NCI-H1092 (cell line): ENCODE measurements at places on chromosomes 16 and 17.

DNA sequence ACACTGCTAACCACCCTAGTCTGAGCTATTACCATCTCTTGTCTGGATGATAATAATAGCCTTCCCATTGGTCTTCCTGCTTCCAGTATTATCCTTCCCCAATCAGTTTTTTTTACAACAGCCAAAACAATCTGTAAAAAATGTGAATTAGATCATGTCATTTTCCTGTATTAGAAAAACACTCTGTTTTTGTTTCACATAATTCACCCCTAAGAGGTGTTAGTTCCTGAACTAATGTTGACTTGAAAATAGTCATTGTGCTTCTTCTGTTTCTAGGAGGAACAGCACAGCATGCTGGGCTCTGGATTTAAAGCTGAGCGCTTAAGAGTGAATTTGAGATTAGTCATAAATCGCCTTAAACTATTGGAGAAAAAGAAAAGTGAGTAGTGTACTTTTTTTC is 20.0 kb downstream of the IST1 start:
- DNase-seq = no peak

- DNase-seq = no peak
Measured at GRCh38 chr17:34624767-34625383, 45.5 kb downstream of the TMEM132E start.

GRCh38 chr17:80957461-80957941 is 34.1 kb upstream of the CHMP6 start:
- no peak for DNase-seq

DNA sequence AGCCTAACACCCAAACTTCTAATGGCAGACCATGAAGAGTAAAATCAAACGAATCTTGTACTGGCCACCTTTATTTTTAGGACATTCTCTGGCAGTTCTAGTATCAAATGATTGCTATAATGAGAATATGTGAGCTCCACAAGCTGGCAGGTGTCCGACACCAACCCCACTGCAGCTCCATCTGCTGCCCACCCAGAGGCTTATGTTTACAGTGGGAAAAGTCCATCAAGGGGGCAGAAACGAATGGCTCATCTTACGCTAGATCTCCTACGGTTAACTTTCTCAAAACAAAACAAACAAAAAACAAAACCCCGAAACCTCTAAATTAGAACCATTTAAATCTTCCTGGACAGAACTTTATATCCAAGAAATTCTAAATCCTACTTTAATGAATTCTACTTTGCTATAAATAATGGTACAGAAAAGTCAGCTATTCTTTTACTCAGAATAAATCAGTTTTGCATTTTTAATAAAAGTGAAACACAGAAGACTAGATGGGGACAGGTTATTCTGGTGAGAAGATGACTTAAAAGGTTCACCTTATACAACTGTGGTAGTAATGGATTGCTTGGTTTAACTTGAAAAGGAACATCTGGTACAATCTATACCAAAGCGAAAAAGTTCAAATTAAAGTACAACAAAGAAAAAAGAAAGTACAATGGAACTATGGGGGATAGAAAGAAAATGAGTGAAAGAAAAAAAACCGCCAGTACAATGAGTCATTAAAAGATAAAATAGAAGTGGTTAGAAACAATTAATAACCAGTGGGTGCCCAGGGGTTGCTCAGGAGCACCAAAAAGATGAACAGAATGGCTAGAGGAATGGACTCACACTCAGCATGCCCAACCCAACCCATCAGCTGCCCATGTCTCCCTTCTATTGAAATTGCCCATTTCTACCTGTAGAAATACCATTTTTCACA is 40.2 kb downstream of the GRB2 start:
- DNase-seq = no peak

DNA sequence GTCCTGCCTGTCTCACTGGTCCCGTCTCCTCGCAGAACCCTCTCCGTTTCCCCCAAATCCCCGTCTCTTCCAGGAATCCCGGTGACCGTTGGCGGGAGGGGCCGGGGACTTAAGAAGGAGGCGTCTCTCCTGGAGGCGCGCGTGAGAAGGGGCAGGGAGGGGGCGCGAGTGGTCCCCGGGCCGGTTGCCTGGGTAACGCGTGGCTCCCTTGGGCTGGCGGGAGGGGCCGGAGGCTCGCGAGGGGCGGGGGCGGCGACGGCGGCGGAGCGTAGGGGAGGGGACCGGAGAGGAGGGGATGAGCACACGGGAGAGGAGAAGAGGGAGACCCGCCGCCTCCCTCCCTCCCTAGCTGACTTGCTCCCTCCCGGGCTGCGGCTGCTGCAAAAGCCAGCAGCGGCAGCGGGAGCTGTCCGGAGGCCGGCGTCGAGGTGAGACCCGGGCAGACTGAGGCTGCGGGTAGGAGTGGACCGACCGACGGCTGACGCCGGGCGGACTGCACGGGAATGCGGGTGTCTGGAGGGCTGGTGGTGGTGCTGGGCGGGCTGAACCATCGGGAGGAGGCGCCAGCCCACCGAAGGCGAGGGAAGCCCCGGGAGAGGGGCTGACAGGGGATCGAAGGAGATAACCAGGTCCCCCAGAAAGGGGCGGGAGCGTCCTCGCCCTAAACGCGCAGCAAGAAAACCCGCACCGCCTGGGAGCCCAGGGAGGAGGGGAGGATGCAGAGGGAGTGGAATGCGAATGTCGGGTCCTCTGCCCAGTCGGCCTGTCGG is at the start of gene PRRT2:
Gene PRRT2, plus strand, starts transcription at position 298 of the 770 bp plus-strand sequence. CDS start 862 bp downstream, outside the sequence.
- peak; percentile 65 for DNase-seq

DNA sequence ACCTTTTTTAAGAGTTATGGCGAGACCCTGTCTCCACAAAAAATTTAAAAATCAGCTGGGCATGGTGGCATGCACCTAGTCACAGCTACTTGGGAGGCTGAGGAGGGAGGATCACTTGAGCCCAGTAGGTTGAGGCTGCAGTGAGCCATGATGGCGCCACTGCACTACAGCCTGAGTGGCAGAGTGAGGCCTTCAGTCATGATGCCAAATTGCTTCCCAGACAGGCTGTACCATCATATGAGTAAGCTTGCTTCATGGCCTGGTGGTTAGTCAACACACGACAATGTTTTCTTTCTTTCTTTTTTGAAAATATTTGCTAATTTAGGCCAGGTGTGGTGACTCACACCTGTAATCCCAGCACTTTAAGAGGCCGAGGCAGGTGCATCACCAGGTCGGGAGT is 12.5 kb downstream of the NTAN1 start:
- DNase-seq = no peak

GRCh38 chr16:80948886-80949493 is 57.7 kb downstream of the CMC2 start:
- DNase-seq = peak; percentile 20

- DNase-seq = no peak
Measured at GRCh38 chr17:10290041-10290440, 82.8 kb downstream of the MYH13 start.

DNA sequence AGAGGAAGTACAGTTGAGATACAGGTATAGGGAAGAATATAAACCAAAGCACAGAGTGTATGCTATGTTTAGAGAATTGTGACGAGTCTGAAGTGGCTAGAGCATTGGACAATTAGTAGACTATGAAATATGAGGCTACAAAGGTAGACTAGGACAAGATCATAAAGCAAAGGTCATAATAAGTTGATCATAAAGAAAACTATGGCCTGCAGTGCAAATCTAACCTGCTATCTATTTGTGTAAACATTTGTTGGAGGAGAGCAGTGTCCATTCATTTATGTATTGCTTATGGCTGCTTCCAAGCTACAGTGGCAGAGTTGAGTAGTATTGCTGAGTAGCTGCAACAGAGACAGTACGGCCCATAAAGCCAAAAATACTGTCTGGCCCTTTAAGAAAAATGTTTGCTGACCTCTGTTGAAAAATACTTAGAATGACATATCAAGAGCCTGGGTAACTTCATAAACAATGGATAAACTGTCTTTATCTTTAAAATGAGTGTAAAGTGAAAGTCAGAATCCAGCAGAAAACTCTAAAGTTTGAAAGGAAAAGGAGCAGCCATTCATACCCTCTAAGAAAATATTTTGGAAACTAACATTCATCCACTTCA is 14.5 kb upstream of the OR1E2 start:
- no peak for DNase-seq

GRCh38 chr17:30449480-30449879 is 27.7 kb upstream of the GOSR1 start:
- no peak for DNase-seq

GRCh38 chr17:28425206-28425605 is 19.2 kb upstream of the SLC46A1 start:
- DNase-seq = no peak

DNA sequence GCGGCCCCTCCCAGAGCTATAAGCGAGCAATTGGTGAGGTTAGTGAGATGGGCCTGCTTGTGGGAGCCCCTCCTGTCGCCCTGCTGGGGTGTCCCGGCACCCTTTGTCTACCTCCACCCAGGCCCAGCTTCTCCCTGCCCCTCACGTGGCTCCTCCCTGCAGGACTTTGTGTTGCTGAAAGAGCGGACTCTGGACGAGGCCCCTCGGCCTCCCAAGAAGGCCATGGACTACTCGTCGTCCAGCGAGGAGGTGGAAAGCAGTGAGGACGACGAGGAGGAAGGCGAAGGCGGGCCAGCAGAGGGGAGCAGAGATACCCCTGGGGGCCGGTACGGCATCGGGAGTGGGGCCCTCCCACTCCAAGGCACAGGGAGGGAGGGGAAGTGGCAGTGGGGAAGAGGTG is 6.1 kb upstream of the C17orf107 start:
- DNase-seq = no peak

DNA sequence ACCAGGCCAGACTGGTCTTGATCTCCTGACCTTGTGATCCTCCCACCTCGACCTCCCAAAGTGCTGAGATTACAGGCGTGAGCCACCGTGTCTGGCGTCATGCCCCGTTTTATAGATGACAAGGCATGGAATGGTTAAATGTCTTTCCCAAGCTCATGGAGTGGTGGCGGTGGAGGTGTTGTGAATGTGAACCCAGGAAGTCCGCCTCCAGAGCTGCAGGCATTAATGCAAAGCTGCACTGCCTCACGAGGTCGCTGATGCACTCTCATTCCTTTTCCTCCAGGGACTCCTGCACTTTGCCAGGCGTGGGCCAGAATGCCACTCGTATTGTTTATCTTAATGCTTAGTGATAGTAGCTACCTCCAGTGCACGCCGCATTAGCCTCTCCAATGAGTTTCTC is 149.6 kb downstream of the WWOX start:
- peak; percentile 68 for DNase-seq

DNA sequence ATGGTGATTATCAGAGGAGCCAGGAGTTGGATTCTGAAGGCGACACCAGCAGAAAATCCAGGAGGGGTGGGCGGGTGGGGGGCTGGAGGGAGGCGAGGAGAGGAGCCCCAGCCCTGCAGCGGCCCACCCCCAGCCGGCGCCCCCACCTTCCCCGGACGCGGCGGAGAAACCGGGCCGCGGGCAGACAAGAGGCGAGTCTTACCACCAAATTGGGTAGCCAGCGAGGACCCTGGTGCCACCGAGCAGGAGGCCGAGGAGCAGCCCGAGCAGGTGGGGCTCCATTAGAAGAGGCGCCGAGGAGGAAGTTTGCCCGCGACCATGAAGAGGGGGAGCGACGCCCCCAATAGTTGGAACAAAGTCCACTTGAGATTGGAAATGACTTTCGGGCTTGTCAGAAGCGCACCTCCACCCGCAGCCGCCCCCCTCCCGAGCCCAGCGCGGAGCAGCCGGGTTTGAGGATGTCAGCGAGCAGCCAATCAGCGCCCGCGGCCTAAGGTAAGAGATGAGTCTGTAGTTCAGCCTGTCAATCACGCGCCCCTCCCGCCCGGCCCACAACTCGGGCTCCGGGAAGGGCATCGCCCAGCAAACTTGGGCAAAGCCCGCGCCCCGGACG is at the start of gene WNT3:
Gene WNT3, minus strand, starts transcription at position 377 of the 613 bp plus-strand sequence. Its CDS starts 95 bp downstream, at position 282.
- DNase-seq = no peak

- DNase-seq = no peak
Measured at GRCh38 chr16:88116121-88116520, 164.9 kb downstream of the BANP start.

DNA sequence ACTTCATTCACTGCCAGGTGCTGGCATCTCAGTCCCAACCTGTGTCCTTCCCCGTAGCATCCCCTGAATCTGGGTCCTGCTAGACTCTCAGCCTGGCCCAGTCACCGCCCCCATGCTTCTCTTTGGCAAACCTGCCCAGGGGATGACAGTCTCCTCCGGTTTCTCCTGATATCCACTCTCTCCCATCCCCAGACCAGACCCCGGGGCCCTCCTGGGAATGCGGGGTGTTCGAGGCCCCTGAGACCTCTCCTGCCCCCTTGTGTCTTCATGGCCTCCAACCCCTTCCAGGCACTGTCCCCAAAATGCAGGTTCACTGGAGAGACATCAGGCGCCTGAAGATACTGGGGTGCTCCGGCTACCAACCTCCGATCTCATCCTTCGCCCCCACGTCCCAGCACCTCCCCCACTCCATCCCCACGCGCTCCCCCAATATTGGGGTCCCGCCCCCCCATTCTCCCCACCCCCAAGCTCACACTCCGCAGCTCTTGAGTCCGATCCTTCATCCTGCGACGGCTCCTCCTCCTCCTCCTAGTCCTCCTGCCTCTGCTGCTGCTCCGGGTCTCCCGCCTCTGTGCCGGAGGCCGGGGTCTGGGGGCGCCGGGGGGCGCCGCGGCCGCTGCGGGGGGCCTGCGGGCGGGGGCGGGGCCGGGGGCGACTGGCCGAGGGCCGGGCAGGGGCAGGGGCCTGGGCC is 399 bp downstream of the STX1B start:
- no peak for DNase-seq

- peak; percentile 78 for DNase-seq
Measured at GRCh38 chr16:71230122-71230845, at the start of gene HYDIN. Gene HYDIN, minus strand, starts transcription at chr16:71230722. Its CDS starts 43,827 bp downstream, at chr16:71186895.

GRCh38 chr16:17828012-17828411 is 357.3 kb upstream of the XYLT1 start:
- DNase-seq = no peak
